HFFc6 (cell line): ENCODE measurements at places on chromosomes 7 and 10. TPM values are rescaled to one million over a fixed set of nuclear protein-coding genes. Genes with fewer than 3 reads are reported as not detected.

- DNase-seq, result no peak
These were observed 216.4 kb downstream of the CRPPA start for GRCh38 chr7:16204953-16205352.

VPS41 gene
- total RNA-seq, result 75.5 and 76.6 TPM in 2 replicates

DNA sequence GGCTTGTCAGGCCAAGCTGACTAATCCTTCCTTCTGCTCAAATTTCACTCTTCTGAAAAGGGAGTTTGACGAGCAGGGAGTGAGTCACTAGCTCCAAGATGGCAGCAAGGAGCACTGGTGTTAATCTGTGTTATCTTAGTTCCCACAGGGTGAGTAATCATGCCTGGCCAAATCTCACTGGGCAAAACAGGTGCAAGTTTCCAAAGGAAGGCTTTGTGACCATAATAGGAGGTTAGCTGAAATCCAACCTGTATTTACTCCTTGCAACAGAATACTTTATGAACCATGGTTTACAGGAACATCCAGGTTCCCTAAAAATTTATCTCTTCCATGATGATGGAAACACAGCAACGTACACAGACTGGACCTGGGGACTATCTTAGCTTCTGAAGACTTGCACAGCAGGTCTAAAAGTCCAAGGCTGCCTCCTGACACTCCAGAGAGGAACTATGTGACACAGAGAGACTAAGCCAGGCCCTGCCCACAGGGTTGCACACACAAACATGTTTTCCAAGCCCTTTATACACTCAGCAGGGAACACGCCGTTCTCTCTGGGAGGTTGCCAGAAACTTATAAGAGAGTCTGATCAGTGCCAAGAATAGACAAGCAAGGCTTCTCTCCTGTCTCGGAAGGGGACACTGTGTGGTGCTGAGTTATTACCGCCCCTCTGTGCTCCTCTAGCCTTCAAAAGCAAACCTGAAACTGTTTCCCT lies 46.3 kb downstream of the PDK4 start:
- DNase-seq, result peak; percentile 72

DNA sequence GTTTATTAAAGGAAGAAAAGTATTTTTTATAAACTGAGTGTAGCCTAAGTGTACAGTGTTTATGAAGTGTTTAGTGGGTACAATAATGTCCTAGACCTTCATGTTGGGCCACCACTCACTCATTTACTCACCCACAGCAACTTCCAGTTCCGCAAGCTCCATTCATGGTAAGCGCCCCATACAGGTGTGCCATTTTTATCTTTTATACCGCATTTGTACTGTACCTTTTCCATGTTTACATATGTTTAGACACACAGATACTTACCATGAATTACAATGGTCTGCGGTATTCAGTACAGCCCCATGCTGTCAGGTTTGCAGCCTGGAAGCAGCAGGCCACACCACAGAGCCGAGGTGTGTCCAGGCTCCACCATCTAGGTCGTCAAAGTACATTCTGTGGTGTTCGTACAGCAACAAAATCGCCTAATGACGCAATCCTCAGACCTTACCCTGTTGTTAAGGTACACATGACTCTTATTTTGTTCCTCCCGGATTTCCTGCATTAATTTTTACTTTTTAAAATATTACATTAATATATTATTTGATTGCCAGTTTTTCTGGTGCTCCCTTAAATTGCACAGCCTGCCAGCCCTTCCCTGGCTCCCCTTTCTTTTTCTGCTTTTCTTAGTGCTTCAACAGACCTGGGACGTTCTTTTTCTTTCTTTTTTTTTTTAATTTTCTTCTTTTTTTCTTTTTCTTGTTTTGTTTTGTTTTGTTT lies 881 bp upstream of the SSBP1 start:
- DNase-seq, result no peak

DNA sequence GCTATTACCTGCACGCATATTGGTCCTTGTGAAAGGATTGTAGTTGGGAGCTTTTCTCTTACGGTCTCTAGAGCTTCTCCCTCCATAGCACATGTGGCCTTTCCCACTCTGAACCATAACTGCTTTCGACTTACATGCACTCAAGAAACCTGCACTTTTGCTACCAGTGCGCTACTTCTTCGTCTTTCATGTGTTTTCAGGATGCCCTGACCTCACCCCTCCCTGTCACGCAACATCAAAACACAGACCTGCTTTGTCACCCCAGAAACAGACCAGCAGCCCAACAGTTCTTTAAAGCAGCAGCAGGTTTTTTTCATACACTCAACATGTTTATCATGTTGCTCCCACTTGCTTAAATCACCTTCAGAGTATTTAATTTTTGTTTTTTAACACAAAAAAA lies 243.5 kb upstream of the TCF7L2 start:
- no peak for DNase-seq

CNPY1 gene
- not detected in 3 replicates for total RNA-seq

DNA sequence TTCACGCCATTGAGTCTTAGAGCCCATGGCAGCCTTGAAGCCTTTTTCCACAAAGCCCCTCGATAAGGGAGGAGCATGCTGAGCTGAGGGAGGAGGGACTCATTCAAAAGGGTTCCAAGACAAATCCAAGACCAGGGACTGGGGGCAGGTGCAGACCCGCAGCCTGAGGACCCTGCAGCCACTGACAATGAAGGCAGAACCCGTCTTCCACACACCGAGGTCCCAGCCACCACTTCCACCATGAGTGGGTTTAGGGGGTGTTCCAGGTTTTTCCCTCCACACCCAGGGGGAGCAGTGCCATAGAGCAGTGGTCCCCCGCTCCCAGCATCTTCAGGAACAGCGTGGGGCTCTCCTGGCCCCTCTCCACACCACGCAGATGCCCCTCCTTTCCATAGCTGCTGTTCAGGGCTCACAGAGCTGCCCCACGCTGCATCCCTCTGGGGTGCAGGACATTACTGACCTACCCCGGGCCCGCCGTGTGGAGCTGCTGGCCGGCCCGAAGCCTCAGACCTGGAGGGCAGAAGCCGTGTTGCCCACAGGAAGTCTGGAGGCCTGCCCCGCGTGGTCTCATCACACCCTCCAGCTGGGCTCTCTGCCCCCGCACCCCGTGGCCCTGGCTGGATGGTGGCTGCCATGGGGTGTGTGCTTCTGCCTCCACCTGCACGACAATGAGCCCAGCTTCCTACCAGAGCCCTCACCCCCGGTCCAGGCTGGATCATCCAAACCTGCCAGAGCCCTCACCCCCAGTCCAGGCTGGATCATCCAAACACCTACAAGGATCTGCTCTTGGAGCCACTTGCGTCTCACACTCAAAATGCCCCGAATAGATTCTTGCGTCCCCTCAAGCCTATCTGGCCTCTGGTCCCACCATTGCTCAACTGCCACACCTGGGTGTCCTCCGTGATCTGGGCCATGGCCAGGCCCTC lies 220.0 kb upstream of the TCERG1L start:
- DNase-seq, result no peak

DNA sequence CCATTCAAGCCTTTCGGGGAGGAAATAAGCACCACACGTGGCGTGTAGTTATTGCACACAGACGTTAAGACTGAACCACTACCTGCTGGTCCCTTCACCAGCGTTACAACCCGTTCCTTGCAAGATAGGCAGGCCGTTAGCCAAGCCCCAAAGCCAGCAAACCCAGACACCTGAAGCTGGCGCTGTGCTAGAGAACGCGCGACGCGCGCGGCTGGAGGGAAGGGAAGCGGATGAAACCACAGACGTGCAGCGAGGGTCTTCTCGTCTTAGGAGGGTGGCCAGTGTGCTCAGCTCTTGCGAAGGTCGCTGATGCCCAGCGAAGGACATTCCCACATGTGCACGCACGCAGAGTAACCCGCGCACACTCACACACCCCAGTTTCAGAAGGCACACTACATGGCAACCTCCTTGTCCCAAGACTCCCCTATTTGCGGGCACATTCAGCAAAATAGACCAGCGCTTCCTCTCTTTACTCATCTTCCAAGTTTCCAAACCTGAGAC lies 980 bp downstream of the TMEM26 start:
- no peak for DNase-seq

CHAT gene
- not detected in 3 replicates for total RNA-seq

HTR5A gene
- not detected in 3 replicates for total RNA-seq

THSD7A gene
- total RNA-seq, result not detected in 3 replicates

GRCh38 chr10:70131560-70131937 lies 1.1 kb downstream of the AIFM2 start:
- no peak for DNase-seq

DNA sequence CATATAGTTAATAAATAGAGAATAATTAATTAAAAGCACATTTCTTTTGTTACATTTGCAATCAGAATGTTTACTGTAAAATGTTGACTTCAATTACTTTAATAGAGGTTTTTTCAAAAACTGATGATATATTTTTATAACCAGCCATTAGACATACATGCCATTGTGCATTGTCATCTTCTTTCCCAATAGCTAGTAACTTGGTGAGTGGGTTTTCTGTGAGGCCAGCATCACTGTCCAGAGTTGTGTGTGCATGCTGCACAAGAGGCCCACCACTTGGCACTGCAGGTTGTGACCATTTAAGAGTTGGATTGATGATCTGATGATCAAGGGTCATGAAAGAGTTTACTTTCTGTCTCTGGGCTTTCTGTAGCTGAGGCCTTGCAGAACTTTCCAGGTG lies 46.5 kb downstream of the TFEC start:
- no peak for DNase-seq

CLDN15 gene
- total RNA-seq, result 2.0 to 3.2 TPM (median 2.8 TPM) in 3 replicates

DNA sequence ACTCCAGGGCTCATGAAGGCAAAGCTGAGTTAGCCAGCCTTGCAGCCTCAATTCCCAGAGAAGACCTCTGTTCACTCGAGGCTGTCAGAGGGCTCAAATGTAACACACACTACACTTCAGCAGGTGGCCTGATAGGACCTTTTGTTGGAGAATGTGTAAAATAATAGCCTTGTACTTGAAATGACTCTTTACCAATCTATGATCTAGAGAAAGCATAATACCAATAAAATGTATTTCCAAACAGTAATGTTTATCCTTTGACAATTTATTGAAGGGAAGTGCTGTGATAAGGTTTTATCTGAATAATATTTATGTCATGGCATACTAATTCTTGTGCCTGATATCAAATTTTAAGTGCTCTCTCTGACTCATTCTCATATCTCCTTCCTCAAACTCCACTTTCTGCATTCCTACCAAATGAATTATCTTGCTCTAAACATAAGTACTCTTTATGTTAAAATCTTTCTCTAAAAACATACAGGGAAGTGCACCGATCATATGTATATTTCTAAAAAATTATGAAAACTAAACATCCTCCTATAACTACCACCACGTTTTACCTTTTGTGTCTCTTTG lies 20.9 kb downstream of the CYP3A7 start:
- no peak for DNase-seq

DNA sequence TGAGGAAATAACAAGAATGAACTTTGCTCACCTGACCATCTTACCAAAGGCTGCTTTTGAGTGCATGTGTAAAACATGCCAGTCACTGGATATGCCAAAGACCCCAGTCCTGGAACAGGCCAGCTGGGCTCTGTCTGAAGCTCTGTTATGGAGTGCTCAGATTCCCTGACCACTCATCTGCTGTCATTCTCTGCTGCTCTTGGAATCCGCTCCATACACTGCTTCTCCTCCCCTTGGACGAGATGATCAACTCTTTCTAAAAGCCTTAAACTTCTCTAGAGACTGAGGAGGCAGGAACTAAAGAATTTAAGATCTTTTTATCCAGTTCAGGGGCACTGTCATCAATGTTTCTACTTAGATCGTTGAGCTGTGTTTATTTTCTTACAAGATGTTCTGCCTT lies 100.2 kb downstream of the SPAG6 start:
- DNase-seq, result no peak

- no peak for DNase-seq
These were observed 530.9 kb upstream of the POM121L12 start for GRCh38 chr7:52504561-52504960.

PIP gene
- not detected in 3 replicates for total RNA-seq

GRCh38 chr7:30142710-30143109 lies 7.9 kb downstream of the MTURN start:
- DNase-seq, result peak; percentile 9

GRCh38 chr7:36790311-36790787 lies 66.1 kb upstream of the AOAH start:
- DNase-seq, result no peak

GRCh38 chr7:107924841-107925504 lies 34.0 kb downstream of the DLD start:
- DNase-seq, result no peak

DNA sequence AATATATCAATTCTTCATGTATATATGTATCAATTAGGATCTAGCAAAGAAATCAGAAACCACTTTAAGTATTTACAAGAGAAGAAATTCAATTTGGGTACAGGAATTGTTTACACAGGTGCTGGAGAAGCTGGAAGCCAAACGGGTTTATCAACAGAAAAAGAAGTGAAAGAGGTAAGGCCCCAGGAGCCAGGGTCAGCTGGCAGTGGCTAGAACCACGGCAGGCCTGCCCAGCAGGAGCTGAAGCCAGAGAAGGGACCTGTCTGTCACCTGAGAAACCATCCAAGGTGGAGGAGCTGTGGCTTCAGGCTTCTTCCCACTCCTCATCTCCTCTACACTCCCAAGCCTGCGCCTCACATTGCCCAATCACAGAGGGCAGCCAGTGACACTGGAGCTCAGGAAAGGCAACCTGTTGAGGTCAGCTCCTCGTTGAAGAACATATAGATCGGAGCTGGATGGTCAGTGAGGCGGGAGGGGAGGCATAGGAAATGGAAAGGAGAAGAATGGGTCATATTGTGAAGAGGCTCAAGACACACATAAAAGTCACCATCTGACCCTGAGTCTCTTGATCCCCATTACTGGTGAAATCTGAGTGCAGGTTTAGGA lies 182.6 kb downstream of the REEP3 start:
- DNase-seq, result no peak

DNA sequence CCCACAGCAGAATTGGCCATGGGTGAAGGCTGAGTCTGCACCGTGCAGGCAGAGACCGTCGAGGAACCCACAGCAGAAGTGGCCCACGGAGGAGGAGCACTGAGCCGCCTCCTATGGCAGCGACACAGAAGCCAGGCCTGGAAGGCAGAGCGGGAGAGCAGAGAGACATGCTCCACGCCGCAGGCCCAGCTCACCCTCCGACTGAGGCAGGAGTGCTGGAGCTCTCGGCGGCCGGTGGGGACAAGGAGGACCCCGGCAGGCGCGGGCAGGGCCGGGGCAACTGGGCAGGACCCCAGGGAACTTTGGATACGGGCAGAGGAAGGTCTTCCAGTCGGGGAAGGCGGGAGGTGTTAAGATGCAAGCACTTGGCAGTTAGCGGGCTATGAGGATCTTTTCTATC lies 420.4 kb downstream of the DNAJB6 start:
- DNase-seq, result no peak

DNA sequence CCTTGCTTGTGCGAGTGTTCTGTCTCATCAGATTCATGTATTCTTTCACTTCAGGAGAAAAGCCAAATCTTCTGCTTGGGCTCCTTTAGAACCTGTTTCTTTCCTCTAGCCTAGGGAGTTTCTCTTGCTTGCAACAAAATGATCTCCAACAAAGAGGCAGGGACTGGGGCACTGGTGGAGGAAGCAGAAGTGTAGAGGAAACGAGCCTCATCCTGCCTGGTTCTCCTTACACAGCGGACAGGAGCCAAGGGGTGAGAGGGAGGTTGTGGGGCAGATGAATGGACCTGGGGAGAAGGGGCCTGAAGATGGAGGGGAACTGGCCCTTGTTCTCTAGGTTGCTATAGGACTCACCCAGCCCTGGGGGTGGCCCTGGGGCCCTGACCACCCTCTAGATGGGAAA lies 141.1 kb downstream of the PKD1L1 start:
- no peak for DNase-seq

SIRT1 gene
- total RNA-seq, result 10.4 to 12.9 TPM (median 11.3 TPM) in 3 replicates

GRCh38 chr7:55247428-55247827 lies 117.7 kb upstream of the LANCL2 start:
- DNase-seq, result peak; percentile 13
